Ovary (tissue), 10 donors: ENCODE measurements at places on chromosomes 3 and 15. TPM values are rescaled to one million over a fixed set of nuclear protein-coding genes. Genes with fewer than 3 reads are reported as not detected.
A peak's percentile ranks its signal among the peaks of the same experiment; 100 is the strongest.

- no peak for DNase-seq
These were observed 241.8 kb downstream of the ROBO2 start for GRCh38 chr3:77281721-77282120.

DNA sequence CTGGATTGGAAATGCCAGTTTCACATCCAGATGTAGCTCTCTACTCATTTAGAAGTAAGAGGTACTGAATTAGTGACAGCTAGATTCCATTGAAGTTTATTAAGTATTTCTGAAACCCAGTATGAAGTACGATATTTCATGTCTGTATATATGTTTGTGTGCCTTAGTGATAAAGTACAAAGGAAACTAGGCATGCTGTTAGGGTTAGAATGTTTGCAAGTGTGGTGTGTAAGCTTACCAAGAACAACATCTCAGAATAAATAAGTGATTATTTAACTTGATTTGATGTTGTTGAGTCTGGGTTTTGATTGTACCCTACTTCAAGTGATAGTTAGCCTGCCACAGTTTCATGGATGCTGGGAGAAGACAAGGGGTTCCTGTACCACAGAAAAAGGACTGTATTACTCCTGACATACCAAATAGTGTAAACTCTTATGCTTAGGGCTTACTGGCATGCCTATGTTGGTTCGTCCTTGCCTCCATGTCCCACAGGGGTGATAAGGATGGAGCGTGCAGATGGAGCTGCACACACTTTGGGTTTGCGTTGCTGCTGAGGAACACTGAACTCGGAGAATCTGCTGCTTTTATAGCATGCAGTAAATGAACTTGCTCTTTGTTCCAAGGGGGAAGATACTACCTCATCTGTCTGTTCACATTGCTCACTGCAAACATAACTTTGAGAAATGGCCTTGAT, 43.6 kb downstream of the FNDC3B start:
- no peak for DNase-seq

GRCh38 chr15:72231066-72231832, at the start of gene PKM:
Gene PKM (minus strand): TSS chr15:72231190. CDS start chr15:72219097, 12,093 bp downstream.
- DNase-seq: peak; percentile 93

COL6A5 gene
- total RNA-seq: not detected

PRTG gene
- 9.4 TPM for total RNA-seq

AHSG gene
- 0.25 TPM for total RNA-seq

OIP5 gene
- total RNA-seq: 1.9 TPM

DNA sequence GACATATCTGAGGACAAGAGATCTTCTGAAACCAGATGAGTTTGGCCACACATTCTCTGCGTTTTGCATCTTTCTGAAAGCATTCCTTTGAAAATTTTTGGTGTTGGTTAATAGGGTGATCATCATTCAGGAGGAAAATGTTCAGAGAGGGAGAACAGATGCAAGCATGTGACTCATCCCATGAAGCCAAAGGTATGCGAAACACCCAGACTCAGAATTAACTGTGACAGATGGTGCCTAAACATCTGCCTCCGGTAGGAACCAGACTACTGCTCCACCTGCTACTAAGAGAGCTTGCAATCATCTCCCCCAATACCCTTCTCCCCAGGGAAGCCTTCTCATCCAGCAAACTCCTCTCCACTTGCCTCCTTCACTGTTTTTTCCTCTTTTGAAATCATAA, 46.2 kb downstream of the TRIM69 start:
- DNase-seq: no peak

- no peak for DNase-seq
These were observed 27.3 kb upstream of the SEC62 start for GRCh38 chr3:169939320-169939719.

DNA sequence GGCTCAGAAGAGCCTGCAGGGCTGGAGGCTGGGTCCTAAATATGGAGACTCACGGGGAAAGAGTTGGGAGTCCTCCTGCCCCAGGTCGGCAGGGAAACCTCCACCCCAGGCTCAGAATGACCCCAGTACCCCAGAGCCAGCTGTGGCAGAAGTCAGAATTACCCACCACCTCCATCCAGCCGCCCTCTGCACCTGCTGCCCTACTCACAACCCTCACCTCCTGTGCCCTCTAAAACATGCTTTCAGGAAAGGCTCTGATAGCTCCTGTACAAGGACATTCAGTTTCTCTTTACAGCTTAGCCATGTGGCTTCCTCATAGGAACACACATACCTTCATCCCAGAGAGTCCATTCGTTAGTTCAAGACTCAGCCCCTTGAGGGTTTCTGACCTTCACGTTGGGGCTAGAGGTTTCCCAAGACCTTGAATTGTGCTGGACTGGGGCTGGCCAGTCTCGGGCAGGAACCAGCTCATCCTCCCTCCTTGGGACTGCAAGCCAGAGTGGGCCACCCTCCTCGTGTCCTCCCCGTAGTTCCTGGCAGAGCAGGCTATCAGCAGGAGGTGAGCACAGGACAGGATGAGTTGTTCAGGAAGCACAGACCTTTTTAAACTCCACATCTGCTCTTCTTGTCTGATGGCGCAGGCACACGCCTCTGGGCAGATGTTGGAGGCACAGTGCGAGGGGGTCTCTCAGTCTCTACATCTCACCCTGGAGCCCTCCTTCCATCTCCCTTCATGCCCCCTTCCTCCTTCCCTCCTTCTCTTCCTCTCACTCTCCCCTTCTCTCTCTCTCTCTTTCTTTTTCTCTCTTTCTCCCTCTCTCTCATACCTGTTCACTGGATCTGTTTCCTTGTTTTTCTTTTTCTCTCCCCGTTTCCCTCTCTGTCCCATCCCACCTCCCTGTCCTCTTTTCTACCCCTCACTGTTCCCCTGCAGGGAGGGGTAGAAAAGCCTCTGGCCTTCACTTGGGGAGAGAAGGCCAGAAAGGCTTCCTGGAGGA, 55.9 kb upstream of the NR2C2 start:
- DNase-seq: no peak

- DNase-seq: no peak
These were observed 665.4 kb upstream of the CBLB start for GRCh38 chr3:106534206-106534605.

GOLGA8S gene
- 0.62 TPM for total RNA-seq

FES gene
- total RNA-seq: 37.2 TPM

GRCh38 chr15:99504071-99504822, 61.5 kb upstream of the MEF2A start:
- no peak for DNase-seq

GRCh38 chr3:37458162-37459120, 284.1 kb upstream of the LRRFIP2 start:
- DNase-seq: peak; percentile 56

DNA sequence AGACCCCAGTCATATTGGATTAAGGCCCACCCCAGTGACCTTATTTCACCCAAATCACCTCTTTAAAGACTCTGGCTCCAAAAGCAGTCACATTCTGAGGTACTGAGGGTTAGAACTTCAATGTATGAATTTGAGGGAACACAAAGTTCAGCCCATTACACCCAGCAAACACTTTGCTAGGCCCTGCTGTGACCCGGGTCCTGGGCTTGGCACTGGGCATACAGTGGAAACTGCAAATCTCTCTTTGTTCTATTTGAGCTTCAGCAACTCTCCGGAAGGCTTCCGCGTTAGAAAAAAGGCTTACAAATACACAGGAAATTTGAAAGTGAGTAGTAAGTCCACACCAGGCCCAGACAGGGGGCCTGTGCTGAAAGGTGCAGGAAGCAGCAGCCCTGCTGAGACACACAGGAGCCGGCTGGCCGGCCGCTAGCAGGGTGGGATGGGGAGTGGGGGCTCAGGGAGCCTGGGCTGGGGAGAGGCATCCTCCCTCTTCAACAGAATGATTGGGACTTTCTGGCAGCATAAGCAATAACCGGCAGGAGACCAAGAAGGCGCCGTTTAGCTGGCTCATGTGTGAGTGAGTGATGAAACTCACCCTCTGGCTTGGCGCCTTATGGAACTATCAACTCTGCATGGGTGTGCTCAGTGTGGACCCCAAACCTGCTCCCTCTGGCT, 13.0 kb downstream of the LIPC start:
- DNase-seq: no peak

- no peak for DNase-seq
These were observed 1.8 kb downstream of the UBE2E1 start for GRCh38 chr3:23807424-23808015.

RHOV gene
- total RNA-seq: 0.36 TPM

RGMA gene
- 31.6 TPM for total RNA-seq

DNA sequence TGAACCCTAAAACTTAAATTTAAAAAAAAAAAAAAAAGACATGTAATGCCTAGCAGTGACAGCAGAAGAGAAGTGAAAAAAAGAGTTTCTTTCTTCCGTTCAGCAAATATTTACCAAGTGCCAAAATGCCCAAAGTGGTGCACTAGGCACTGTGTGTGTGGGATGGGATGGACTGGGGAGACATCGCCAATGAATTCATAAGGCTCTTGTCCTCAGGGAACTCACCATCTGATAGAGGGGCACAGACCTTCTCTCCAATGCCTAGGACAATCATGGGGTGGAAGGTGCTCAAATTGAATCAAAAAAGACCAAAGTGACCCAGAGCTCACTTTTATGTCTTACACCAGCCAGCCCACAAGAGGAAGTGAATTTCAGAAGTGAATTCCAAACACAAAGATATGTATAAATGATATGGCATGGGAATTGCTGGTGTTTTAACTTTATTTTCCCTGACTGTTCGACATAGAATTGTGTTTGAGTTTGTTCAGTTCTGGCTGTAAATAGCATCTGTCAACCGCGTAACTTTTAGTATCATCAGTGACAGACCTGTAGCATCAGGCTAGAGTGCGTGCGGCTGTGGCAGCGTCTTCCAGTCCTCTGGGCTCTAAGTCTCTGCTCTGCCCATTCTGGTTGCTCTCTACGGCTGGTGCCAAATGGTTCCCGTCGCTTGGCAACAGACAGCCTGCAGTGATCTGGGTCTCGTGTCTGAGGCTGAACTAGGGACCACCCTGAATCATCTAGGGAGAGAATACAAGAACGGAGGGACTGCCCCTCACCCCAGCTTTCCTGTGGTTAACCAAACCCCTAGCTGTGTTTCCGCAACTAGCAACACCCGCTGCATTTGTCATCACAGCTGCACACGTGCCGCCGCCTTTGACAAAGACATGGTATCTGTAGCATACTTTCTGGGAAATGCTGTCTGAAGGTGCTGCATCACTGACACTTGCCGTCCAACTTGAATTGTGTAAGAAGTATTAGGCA, 154.0 kb upstream of the THBS1 start:
- DNase-seq: no peak

- DNase-seq: no peak
These were observed 12.3 kb upstream of the PDZRN3 start for GRCh38 chr3:73637042-73637441.

DNA sequence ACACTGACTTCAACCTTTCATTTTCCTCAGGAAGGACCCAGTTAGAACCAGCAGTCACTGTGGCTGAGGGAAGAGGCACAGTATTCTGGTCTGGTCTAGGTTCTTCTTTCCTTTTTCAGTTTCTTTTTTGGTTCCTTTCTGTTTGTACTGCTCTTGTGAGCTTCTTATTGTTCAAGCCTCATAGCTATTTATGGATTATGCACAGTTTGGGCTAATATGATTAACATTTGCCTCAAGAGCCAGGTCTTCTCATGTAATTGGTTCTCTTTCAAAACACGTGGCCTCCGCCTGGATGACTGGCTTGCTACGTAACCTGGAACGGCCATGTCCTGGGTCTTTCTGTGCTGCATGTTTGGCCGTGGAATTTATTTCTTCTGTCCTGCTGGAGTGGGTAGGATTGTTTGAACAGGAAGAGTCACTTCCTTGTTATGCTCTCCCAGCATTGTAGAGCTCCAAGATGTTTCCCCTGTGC, 43.3 kb downstream of the RBMS3 start:
- DNase-seq: peak; percentile 52

DNA sequence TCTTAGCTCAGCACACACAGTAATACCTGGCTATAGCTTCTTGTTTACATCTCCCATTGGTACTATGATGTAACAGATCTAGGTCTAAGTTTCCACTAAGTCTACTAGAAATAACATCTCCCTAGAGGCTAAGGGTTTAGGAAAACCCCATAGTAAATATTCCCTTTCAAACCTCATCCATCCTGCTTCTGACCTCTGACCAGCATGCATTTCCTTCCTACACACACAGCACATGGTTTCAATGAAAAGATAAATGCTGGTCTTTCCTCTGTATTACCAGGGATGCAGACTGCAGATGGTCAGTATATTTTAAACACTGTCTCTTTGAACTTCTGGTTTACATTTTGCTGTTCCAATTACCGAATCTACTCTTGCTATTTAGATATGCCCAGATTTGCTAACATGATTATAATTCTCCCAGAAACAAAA, 96.6 kb downstream of the EFL1 start:
- DNase-seq: no peak

DNA sequence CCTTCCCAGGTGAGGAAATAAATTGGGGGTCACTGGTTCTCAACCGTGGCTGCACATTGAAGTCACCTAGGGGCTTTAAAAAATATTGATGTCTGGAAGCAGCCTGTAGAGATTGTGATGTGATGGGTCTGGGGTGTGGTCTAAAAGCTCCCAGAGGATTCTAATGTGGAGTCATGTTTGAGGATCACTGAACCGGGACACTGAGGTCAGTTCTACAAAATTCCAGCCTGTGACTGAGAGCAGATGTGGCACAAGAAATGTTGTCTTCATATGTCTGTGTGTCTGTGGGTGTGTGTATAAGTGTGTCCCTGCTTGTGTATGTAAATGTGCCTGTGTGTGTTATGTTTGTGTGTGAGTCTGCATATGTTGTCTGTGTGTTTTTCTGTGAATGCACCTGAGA, 79.9 kb downstream of the TLE3 start:
- DNase-seq: no peak

UBAP1L gene
- 6.5 TPM for total RNA-seq

LTK gene
- total RNA-seq: 0.46 TPM

CHRM5 gene
- not detected for total RNA-seq

- no peak for DNase-seq
These were observed 383 bp upstream of the EFCC1 start for GRCh38 chr3:129000742-129001100.
